ENCODE measurements at places on chromosomes 5 and 9.

DNA sequence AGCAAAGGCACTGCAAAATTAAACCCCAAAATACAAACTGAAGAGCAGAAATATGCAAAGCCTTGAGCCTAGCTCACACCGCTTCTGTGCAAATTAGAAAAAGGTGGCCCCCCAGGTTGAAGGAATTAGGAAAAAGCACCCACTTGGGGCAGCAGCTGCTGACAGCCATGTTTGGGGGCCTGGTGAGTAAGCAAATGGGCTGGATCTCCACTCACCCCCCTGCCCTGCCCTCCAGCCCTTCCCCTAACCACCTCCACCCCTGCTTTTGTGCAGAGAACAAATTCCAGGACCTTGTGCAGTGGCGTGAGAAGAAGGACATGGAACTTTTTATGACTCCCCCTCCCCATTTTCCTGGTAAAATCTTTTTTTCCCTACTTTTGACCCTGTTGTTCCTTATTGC, 92.0 kb upstream of the DNAH5 start:
- no peak for DNase-seq

DNA sequence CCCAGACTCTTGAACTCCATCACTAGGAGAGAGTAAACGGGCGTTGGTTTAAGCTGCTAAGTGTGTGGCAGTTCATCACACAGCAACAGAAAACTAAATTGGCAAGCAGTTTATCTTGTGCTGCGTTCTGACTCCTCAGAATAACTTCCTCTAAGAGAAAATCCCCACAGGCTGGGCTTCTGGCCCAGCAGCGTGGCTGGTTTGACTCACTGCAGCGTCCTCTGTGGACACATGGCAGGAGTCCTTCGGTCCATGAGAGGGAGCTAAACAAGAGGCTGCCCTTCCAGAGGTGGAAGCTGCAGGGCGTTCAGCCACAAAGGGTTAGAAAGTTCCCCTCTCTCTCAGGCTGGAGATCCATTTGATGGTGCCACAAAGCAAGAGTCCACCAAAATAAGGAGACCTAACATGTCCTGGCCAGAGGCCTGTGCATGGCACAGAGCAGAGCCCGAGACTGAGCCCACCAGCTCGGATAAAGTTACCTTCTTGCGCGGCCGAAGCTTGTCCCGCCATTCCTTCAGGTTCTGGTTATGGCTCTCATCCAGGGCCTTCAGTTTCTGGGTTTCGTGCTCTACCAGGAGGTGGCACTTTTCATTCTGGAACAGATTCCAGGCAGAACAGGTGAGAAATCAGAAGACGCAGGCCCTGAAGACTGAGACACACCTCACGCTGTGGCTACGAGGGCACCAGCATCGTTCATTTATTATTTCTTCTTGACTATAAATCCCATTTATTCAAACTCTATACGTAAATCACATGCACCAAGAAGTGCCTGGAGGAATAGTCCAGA, 46.2 kb upstream of the FBXW11 start:
- peak; percentile 12 for DNase-seq

GRCh38 chr9:91405343-91406077, 18.1 kb downstream of the NFIL3 start:
- no peak for DNase-seq

- DNase-seq = no peak
These were observed 365.9 kb downstream of the NFIB start for GRCh38 chr9:13948037-13948436.

DNA sequence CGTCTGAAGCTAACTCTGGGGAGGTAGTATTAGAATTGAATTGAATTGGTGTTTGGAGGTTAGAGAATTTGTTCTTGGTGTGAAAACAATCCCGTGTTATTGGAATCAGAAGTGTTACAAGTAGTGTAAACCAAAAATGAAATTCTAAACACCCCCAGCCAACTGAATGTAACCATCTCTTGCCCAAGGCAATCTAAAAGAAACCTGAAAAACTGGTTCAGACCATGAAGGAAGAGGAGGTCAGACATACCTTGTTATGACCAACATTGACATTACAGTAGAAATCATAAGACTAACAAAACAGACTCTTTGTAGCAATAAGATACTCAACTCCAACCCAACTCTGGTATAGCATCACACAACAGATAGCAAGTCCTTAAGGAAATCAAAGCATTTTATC, 159.0 kb downstream of the TUSC1 start:
- DNase-seq = no peak

GRCh38 chr9:131577005-131578000, 32.0 kb downstream of the PRRT1B start:
- DNase-seq = no peak
